ENCODE measurements at places on chromosomes 11 and 22.

GRCh38 chr11:40514124-40514523 is 945.3 kb downstream of the LRRC4C start:
- no peak for DNase-seq

GRCh38 chr11:72988821-72989220 is 153.3 kb downstream of the FCHSD2 start:
- DNase-seq: no peak

GRCh38 chr11:121408830-121409229 is 43.3 kb upstream of the SORL1 start:
- no peak for DNase-seq

DNA sequence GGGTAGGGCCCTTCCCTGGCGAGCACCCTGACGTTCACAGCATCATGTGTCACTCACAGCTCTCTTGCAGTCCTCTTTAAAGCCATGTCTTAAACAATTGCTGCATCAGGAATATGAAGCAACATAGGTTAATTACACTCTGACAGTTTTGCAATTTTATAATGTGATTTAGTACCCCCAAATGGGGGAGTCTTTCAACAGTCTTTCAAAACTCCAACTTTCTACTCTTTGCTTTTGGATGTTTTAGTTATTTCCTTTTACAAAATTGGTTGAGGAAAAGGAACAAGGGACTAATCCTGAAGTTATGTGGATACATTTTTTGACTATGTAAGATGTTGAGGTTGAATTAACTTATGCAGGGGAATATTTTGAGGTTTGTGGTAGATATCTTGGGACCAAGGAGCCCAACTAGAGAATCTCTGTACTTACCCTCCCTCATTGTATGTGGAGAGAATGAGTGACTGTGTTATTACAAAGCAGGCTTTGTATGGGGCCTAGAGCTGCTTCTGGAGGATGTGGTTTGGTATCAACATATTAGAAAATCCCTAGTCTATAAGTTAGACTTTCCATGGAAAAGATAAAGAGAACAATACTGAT is at the start of gene MMP8:
Gene MMP8, minus strand, starts transcription at position 51 of the 597 bp plus-strand sequence. CDS start 99 bp downstream, outside the sequence.
- DNase-seq: no peak

GRCh38 chr22:49666146-49666809 is 161.4 kb downstream of the BRD1 start:
- no peak for DNase-seq

DNA sequence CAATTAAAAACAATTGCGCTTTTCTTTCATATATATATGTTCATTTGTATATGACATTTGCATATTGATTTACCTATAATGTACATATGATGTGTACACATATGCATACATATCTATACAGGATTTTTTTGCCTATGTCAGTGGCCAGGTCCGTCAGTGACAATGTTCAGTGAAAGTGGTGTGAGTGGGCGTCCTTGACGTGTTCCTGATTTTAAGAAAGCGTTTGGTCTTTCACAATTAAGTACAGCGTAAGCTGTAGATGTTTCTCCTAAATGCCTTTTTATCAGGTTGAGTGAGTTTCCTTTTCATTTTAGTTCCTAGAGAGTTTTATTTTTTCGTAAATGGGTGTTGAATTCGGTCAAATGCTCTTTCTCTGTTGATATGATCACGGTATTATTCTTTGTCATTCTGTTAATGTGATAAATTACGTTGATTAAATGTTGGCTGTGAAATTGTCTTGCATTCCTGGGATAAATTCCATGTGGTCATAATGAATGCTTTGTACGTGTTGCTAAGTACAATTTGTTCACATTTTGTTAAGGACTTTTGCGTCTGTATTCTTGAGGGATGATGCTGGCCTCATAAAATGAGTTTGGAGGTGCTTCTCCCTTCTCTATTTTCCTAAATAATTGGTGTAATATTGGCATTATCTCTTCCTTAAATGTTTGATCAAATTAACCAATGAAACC is 10.6 kb upstream of the GNB1L start:
- DNase-seq: no peak

DNA sequence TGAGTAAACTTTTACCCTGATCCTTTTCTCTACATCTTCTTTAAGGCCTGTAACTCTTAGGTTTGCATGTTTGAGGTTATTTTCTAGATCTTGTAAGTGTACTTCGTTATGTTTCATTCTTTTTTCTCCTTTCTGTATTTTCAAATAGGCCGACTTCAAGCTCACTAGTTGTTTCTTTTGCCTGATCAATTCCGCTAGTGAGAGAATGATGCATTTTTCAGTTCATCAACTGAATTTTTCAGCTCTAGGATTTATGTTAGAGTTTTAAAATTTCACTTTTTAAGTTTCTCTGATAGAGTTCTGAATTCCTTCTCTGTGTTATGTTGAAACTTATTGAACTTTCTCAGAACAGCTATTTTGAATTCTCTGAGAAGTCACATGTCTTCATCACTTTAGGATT is 55.5 kb upstream of the NARS2 start:
- DNase-seq: no peak

GRCh38 chr11:64122411-64123410 is 43.2 kb downstream of the MACROD1 start:
- no peak for DNase-seq

GRCh38 chr11:36997656-36998055 is 399.6 kb upstream of the RAG2 start:
- no peak for DNase-seq

DNA sequence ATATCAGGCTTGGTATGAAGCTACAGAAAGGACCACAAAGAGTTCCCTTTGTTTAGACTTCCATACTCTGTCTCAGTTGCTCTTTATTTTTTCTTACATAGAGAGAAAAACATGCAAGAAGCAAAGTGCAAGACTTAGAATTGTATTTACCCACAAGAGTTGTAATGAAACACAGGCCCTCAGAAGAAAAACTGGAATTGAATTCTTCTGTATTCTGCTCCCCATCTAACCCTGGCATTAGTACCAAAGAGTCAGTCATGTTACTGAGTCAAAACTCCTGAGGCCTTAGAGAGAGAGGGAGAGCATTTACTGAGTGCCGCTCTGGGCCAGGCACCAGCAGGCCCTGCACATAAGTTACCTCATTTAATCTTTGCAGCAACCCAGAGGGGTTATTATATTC is 43.9 kb upstream of the DLAT start:
- DNase-seq: no peak

GRCh38 chr11:57616595-57616994 is 19.1 kb downstream of the SERPING1 start:
- no peak for DNase-seq

GRCh38 chr11:36073411-36074203 is 129.7 kb downstream of the LDLRAD3 start:
- DNase-seq: peak; percentile 76

GRCh38 chr11:6599449-6599848 is 4.0 kb downstream of the RRP8 start:
- no peak for DNase-seq

DNA sequence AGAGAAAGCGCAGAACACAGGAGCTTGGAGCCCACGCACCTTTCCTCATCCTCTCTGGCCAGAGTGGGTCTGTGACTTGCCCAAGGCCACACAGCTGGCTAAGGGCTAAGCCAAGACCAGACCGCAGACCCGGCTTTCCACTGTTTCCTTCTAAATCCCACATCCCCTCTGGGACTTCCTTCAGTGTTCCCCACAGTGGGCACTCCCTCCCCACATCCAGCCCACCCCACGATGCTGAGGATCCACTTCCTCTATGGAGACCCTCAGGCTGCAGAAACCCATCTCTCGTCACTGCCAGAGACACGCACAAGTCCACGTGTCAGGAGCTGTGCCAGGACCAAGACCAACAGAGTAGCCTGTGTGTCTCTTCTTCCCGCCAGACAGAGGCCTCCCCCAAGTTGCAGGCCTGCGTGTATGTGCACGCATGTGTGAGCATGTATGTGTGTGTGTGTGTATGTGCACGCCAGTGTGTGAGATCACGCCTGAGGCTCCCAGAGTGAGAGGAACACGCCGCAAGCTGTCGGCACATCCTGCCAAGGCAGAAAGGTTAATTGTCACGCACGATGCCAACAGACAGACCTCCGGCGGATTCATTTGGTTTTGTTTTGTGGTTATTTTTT is 21.6 kb downstream of the PDGFB start:
- DNase-seq: no peak

- DNase-seq: no peak
Measured at GRCh38 chr11:66454247-66454646, 12.5 kb upstream of the PELI3 start.

DNA sequence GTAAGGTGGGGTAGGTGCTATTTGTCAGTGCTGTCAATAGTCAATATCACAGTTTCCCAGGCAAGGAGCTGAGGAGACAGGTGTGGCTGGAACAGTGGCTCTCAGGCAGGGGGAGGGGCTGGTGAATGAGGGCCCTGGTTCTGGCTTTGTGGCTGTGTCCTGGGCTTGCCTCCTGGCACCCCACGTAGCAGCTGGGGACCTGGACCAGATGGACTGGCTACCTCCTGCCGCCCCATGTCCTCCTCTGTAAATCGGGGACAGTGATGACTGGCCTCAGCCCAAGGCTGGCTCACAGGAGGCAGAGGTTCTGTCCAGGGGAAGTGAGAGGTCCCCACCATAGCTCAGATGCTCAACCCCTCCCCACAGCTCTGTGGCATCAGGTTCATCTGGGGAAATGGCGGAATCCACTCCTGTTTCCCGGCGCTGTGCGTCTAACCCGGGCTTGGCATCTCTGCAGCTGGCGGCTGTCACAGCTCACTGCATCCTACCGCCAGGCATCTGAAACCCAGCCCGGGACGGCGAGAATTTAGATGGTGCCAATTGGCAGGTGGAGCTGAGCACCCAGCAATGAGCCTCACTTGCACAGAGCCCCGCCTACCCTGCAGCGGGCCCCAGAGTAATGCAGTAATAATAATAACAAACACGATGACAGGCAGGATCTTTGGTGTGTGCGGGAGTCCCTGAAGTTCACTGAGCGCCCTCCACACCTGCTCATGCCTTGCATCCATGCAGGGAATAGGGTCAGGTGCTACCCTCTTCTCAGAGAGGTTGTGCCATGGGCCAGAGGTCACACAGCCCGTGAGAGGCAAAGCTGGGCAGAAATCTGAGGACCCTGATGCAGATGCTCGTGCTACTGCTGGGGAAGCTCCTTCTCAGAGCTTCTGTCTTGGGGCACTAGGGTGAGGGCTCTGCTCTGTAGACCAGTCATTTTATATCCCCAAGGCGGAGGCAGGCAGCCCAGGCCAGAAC is 27.8 kb upstream of the SHISAL1 start:
- no peak for DNase-seq

- DNase-seq: peak; percentile 89
Measured at GRCh38 chr11:96162816-96163499, 180.0 kb downstream of the MAML2 start.

- no peak for DNase-seq
Measured at GRCh38 chr22:21977814-21978213, 4.8 kb downstream of the TOP3B start.

DNA sequence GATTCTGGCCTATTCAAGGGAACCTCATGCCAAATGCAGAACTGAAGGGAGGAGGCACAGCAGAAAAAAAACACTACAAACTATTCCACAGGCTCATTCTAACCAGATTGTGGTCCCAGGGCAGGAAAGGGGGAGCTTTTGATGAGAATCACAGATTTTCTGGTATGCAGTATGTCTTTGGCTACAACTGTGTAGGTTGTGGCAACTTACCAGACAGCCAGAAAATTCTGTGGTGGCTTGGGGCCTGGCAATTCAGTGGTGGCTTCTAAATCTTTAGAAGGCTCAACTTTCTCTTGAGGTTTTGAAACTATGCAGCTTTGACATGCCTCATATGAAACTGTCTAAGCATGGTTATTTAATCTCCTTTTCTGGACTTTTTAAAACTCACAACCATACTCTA is 850.8 kb upstream of the CCDC90B start:
- no peak for DNase-seq
